Femur (tissue), 1 donor: ENCODE measurements at places on chromosomes 5 and 9.
A peak's percentile ranks its signal among the peaks of the same experiment; 100 is the strongest.

GRCh38 chr9:87570000-87570908 lies 72.6 kb downstream of the DAPK1 start:
- no peak for DNase-seq

DNA sequence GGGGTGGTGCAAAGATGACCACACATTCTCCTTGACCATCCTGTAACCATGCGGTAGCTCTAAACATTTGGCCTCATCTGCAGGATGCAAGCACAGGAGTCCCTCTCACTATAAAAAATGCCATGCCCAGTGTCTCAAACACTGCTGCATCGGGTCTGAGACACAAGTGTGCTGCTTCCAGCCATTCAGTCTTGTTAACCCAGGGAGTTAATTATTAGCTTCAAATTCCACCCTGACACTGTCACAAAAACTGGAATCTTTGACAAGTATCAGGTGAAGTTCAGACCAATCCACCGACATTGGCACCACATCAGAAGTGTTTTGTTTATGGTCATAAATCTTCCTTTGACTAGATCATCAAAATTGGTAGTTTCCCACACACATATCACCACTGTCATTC lies 119.1 kb upstream of the RASEF start:
- no peak for DNase-seq

- no peak for DNase-seq
Measured at GRCh38 chr9:134420974-134421432, 94.7 kb downstream of the RXRA start.

GRCh38 chr5:133415906-133416305 lies 196.4 kb downstream of the FSTL4 start:
- DNase-seq = no peak

DNA sequence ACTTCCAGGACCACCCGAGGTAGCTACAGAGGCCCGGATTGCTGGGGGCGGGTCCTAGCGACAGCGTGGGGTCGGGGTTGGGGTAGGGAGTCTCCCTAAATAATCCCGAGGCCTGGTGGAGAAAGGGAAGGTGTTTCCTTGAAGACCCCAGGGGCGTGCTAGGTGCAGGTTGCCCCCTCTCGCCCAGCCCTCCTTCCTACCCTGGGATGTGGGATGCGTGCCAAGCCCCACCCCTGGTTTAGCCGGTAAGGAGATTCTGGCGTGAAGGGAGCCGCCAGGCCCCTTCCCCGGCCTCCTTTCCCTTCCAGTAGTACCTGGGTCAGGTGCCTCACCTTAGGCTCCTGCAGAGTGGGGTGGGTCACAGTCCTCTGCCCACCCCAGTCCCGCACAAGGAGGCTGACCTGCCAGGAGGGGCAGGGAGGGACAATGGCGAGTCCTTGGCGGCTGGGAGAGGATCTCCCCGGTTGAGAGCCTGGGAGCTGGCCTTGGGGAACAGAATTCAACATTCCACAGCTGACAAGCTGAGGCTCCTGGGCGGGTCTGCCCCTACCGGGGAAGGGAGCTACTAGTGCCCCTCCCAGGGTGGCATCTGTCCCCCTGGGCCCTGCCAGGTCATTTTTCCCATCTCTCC lies 674 bp downstream of the TSPAN17 start:
- DNase-seq = peak; percentile 70
